Activated naive CD4-positive, alpha-beta T cell treated with anti-CD3 and anti-CD28 coated beads for 36 hours (primary cell): ENCODE measurements at places on chromosomes 3 and 15.

- no peak overlapping the region for H3K27ac ChIP-seq
- H3K4me1 ChIP-seq = no peaks in the 10 kb centered on the region
- H3K4me3 ChIP-seq = no peak overlapping the region
These were observed 4.8 kb downstream of the SCN5A start for GRCh38 chr3:38644662-38645053.

- H3K4me1 ChIP-seq = no peaks in the 10 kb centered on the region
- no peaks in the 10 kb centered on the region for H3K36me3 ChIP-seq
These were observed 375.9 kb upstream of the DPPA4 start for GRCh38 chr3:109713288-109713687.

DNA sequence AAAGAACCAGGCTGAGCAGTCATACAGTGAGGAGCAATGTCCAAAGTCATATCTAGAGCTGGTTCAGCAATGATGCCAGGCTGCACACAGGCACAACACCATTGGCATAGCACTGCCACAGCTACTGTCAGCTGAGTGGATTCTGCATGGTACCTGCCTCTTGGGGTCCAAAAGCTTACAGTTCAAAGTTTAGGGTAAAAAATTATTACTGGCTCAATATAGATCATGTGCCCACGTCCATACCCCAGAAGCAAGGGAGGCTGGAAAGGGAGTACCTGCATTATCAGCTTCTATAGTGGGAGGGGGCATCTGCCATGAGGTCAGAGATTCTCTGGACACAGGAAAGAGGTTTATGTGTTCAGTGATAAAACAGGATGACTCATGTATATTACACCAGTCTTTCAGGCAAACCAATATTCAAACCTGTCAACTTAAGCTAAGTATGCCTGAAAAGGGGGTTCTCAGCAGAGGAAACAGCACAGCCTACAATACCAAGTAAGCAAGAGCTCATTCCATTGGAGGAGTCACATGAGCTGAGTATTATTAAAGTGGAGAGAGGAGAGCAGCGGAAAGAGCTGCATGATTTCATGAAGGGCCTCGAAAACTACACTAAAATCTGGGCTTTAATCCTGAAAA lies 99.0 kb downstream of the ANO10 start:
- H3K27me3 ChIP-seq = no peaks in the 10 kb centered on the region
- peaks cover 22% of the 10 kb centered on the region for H3K36me3 ChIP-seq
- no peak for DNase-seq
- no peak overlapping the region for H3K27ac ChIP-seq
- no peak overlapping the region for H3K4me3 ChIP-seq
- H3K4me1 ChIP-seq = no peaks in the 10 kb centered on the region

- no peak overlapping the region for H3K27ac ChIP-seq
- no peak overlapping the region for H3K4me3 ChIP-seq
- H3K27me3 ChIP-seq = no peaks in the 10 kb centered on the region
- H3K4me1 ChIP-seq = no peaks in the 10 kb centered on the region
- H3K36me3 ChIP-seq = no peaks in the 10 kb centered on the region
These were observed 202.2 kb downstream of the KLF13 start for GRCh38 chr15:31528846-31529245.

- H3K27me3 ChIP-seq = no peaks in the 10 kb centered on the region
- no peak overlapping the region for H3K27ac ChIP-seq
- no peak overlapping the region for H3K4me3 ChIP-seq
- no peaks in the 10 kb centered on the region for H3K4me1 ChIP-seq
These were observed 105.5 kb downstream of the MME start for GRCh38 chr3:155185631-155186071.
